Stimulated activated CD4-positive, alpha-beta T cell treated with anti-CD3 and anti-CD28 coated beads, Interleukin-1b, Interleukin-23, amount 100 ng/mL, for 4 hours (primary cell): ENCODE measurements at places on chromosomes 2 and 18.

- no peak for DNase-seq
Measured at GRCh38 chr2:204010628-204011560, 74.3 kb downstream of the ICOS start.

GRCh38 chr2:60641811-60642788 lies 88.6 kb upstream of the BCL11A start:
- peak; percentile 7 for DNase-seq

DNA sequence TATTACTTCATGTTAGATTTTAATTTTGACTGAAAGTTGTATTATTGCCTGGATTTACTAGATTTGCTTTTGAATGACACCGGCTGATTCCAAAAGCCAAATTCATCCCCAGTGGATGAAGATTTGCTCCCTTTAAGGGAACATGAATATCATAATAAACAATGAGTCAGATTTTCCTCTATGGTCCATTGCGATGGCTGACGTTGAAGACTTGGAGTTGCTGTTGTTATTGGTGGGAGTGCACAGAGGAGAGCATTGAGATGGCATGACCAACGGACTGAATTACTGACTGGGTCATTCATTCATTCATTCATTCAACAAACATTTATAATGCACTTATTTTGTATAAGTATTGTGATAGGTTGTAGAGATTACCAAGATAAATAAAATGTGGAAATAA lies 33.4 kb upstream of the LYPD1 start:
- DNase-seq = no peak

GRCh38 chr2:98072442-98072841 lies 14.5 kb upstream of the VWA3B start:
- DNase-seq = no peak

DNA sequence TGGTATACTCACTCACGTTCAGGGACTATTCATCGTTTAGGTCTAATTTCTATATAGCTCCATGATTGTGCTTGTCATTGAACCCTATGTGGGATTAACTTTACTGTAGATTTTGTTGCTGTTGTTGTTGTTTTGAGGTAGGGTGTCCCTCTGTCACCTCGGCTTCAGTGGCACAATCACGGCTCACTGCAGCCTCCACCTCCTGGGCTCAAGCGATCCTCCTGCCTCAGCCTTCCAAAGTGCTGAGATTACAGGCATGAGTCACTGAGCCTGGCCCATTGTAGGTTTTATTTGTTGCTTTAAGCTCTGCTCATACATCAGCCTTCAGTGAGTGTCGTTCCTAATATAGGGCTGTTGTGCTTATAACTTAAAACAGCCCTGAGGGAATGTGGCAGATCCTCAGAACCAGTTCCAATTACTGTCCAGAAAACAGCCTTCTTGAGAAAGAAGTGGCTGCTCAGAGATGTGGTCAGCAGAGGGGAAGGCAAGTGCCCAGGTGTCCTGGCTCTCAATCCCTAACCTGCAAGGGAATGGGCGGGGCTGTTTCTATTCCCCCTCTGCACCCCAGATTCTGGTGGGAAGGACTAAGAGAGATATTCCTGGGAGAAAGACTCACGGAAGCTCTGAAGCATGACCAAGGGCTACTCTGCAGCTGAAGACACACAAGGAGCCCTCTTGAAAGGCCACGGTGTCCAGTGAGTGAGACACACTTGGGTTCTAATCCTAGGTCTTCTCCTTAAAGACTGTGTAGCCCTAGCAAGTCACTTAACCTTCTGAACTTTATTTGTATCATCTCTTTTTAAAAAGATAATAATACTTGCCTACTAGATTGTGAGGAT lies 79.6 kb upstream of the LCLAT1 start:
- no peak for DNase-seq

- no peak for DNase-seq
Measured at GRCh38 chr18:24259869-24260641, 121.2 kb downstream of the CABYR start.

DNA sequence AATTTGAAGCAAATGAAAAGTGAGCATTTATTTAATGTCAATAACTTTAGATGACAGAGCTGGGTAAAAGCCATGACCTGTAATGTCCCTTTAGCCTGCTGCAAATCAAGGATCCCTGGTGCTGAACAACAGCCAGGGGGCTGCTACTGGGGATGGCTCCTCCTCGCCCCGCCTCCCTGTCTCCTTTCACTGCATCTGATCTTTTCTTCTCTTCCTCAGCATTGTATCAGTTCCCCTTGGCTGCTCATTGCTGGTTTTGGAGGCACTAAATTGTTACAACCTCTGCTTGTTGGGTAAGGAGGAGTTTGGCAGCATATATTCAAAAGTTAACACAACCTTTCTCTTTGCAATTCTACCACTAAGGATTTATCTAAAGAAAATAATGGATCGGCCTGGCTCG lies 236.3 kb upstream of the ID2 start:
- DNase-seq = no peak

GRCh38 chr18:55497825-55498403 lies 90.1 kb downstream of the TCF4 start:
- DNase-seq = no peak

GRCh38 chr2:229879191-229879950 lies 42.4 kb downstream of the TRIP12 start:
- no peak for DNase-seq

- DNase-seq = no peak
Measured at GRCh38 chr2:235979753-235980435, 188.3 kb downstream of the GBX2 start.

GRCh38 chr2:215535741-215536140 lies 99.9 kb upstream of the FN1 start:
- DNase-seq = no peak

DNA sequence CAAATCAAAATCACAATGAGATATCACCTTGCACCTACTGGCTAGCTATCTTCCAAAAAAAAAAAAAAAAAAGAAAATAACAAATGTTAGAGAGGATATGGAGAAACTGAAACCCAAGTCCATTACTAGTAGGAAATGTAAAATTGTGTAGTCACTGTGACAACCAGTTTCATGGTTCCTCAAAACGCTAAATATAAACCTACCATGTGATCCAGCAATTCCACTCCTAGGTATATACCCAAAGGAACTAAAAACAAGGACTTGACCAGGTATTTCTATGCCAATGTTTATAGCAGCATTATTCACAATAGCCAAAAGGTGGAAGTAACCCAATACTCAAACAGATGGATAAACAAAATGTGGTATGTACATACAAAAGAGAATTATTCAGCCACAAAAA lies 11.7 kb upstream of the SCRN3 start:
- no peak for DNase-seq

- DNase-seq = no peak
Measured at GRCh38 chr2:38505779-38506178, 96.9 kb downstream of the HNRNPLL start.

GRCh38 chr2:79833235-79833878 lies 320.5 kb downstream of the CTNNA2 start:
- no peak for DNase-seq

DNA sequence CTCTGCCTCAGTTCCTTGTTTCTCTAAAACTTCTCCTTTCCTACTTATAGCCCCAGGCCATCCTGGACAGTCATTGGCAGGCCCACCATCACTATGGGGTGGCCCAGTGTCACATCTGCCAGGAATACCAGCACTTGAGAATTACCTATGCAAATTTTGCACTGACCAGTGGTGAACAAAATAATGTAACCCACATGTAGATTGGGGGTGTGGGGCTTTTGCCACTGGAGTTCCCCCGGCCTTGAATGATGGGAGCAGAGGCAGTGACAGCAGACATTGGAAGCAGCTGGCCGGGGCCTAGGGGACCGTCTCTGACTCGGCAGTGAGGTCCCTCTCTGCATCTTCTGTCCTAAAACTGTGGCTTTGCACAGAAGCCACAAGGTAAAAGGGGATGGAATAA lies 24.9 kb upstream of the DNMT3A start:
- no peak for DNase-seq

DNA sequence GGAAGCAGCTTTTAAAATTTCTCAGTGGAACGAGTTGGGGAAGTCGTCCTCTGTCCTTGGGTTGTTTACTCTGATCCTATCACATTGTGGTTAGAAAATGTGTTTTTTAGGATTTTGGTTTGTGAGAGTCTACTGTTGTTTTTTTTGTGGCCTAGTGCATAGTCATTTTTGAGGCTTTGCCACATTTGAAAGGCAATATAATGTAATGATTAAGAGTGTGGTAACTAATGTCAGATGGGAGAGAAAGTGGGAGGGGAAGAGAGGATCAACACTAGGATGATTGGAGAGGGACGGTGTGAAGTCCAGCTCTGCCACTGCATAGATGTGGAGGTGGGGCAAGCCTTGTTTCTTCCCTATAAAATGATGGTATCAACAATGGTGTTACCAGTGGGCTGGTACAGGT lies 8.5 kb downstream of the SP140L start:
- no peak for DNase-seq
